Astrocyte (in vitro differentiated cells and primary cell): ENCODE measurements at places on chromosomes 7 and 10.
A peak's percentile ranks its signal among the peaks of the same experiment; 100 is the strongest.

- H3K4me3 ChIP-seq, result no peak overlapping the region
- no peaks in the 10 kb centered on the region for H3K27me3 ChIP-seq
- no peaks in the 10 kb centered on the region for H3K36me3 ChIP-seq
- no peaks in the 10 kb centered on the region for H3K4me1 ChIP-seq
Observed at GRCh38 chr7:114295522-114295921, 119.1 kb upstream of the FOXP2 start.

DNA sequence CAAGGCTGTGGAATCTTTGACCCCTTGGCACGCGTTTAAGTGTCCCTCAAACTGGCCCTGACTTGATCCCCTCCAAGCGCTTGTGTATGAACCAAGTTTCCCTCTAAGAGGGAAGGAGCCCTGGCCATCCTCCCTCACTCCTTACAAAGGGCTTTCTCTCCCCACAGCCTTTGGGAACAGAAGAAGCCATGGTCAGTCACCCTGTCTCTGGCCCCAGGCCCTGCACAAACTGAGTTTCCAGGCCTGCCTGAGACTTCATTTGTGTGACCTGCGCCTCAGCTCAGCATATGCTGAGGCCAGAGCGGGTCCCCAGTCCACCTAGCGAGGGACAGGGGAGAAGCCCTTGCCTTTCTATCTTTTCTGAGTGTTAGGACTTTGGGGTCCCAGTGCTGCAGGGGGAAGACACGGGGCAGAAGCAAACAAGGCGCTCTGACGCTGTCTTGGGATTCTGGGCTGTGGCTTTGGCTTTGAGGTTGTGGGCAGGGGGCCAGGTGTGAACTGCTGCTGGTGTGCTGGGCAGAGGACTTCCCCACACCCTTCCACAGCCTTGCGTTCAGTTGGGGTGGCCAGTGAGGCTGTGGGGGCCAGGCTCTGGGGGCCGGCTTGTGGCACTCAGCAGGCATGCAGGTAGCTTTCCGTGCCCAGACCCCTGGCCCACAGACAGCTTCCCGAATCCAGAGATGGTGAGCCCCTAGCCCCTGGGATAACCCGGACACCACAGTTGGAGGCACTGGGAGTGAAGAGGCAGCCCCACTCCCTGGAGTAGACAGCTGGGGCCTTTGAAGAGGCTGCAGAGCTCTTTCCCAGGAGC, 1.5 kb downstream of the RET start:
- no peak for DNase-seq
- no peak overlapping the region for H3K4me3 ChIP-seq
- H3K27me3 ChIP-seq, result peaks cover 18% of the 10 kb centered on the region

DNA sequence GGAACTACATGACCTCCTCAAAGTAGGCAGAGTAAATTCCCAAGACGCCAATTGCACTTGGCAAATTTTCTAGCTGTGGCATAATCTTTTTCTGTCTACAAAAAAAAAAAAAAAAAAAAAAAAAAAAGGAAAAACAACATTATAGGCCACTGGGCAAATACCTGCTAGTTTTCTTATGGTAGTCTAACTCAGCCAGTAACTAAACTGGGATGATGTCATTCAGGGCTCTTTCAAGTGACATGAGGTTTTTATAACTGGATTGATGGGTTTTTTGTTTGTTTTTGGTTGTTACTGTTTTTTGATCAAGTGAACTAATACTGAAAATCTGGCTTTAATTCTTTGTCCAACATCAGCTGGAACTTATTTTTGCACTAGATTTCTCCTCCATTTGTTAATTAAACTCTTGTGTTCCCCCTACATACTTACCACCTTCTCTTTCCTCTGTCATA, 7.4 kb upstream of the VIM start:
- no peak overlapping the region for H3K4me3 ChIP-seq
- no peak for DNase-seq
- H3K27ac ChIP-seq, result peak overlapping the region; percentile 99
- H3K36me3 ChIP-seq, result no peaks in the 10 kb centered on the region
- H3K27me3 ChIP-seq, result no peaks in the 10 kb centered on the region

GRCh38 chr7:73888959-73889358, 28.0 kb downstream of the TMEM270 start:
- H3K27ac ChIP-seq, result no peak overlapping the region
- DNase-seq, result no peak
- no peak overlapping the region for H3K4me3 ChIP-seq

DNA sequence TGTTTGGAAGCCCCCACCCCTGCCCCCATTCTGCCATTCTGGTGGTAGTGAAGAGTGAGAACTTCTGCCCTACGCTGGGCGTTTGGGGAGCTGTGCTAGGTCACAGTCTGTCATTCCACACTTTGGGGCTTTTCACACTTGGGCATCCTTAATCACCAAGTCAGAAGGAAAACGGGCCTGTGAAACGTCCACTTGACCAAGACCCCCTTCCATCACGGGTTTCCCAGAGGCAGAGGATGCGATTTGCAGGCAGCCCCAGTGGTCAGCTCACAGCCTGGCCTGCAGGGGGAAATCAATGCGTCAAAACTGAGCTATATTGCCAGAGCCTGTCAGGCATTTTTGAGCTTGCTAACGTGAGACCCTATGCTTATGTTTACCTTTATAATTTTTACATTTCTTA, 663.3 kb upstream of the MGMT start:
- H3K4me3 ChIP-seq, result no peak overlapping the region
- H3K4me1 ChIP-seq, result no peaks in the 10 kb centered on the region
- no peaks in the 10 kb centered on the region for H3K36me3 ChIP-seq
- no peak overlapping the region for H3K27ac ChIP-seq

- no peak overlapping the region for H3K4me3 ChIP-seq
- DNase-seq, result no peak
- peaks cover 6% of the 10 kb centered on the region for H3K4me1 ChIP-seq
- no peaks in the 10 kb centered on the region for H3K36me3 ChIP-seq
- no peaks in the 10 kb centered on the region for H3K27me3 ChIP-seq
Observed at GRCh38 chr10:65196111-65196510, 1674.9 kb downstream of the REEP3 start.

GRCh38 chr10:29977171-29977570, 82.2 kb downstream of the JCAD start:
- DNase-seq, result no peak
- H3K4me1 ChIP-seq, result no peaks in the 10 kb centered on the region
- H3K36me3 ChIP-seq, result no peaks in the 10 kb centered on the region
- H3K4me3 ChIP-seq, result no peak overlapping the region

GRCh38 chr10:89646889-89647657, 2.0 kb upstream of the PANK1 start:
- DNase-seq, result no peak
- H3K4me1 ChIP-seq, result peaks cover 9% of the 10 kb centered on the region
- H3K27me3 ChIP-seq, result no peaks in the 10 kb centered on the region
- H3K4me3 ChIP-seq, result no peak overlapping the region

- no peak within 1 kb of the TSS for H3K27ac ChIP-seq
- peak within 1 kb of the TSS; percentile 28 for H3K4me3 ChIP-seq
Observed at GRCh38 chr7:29806208-29806994, at the start of gene WIPF3. TSS of gene WIPF3 (plus strand) at chr7:29806508. CDS start at chr7:29834725, 28,217 bp downstream.

- H3K4me3 ChIP-seq, result peak within 1 kb of the TSS; percentile 10
- peaks cover 26% of the 10 kb centered on the region for H3K27me3 ChIP-seq
- no peak within 1 kb of the TSS for H3K27ac ChIP-seq
- H3K4me1 ChIP-seq, result peaks cover 7% of the 10 kb centered on the region
- DNase-seq, result no peak
- no peaks in the 10 kb centered on the region for H3K36me3 ChIP-seq
Observed at GRCh38 chr7:98617051-98617959, at the start of gene NPTX2. TSS of gene NPTX2 (plus strand) at chr7:98617285. CDS start at chr7:98617462, 177 bp downstream.

DNA sequence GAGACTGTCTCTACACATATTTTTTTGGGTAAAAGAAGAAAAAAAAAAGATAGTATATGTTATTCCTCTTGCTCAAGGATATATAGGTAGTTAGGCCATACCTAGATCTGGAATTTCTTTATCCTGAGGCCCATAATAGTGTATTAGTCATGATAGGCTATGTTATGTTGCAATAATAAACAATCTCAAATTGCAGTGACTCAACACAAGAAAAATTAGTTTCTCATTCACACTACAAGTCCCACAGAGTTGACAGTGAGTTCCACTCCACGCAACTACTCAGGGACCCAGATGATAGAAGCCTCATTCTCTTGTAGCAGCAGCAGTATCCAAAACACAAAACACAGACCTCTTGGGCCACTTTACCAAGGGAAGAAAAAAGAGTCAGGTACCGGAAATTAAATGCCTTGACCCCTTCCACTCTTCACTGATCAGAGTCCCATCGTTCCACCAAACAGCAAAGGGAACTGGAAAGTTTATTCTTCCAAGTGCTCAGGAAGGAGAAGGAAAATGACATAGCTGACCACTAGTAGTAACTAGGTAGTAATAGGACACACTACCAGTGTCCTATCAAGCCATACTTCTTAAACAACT, 7.4 kb upstream of the C10orf67 start:
- DNase-seq, result peak; percentile 48
- H3K36me3 ChIP-seq, result no peaks in the 10 kb centered on the region
- H3K4me3 ChIP-seq, result no peak overlapping the region
- no peak overlapping the region for H3K27ac ChIP-seq
- H3K4me1 ChIP-seq, result peaks cover 5% of the 10 kb centered on the region

DNA sequence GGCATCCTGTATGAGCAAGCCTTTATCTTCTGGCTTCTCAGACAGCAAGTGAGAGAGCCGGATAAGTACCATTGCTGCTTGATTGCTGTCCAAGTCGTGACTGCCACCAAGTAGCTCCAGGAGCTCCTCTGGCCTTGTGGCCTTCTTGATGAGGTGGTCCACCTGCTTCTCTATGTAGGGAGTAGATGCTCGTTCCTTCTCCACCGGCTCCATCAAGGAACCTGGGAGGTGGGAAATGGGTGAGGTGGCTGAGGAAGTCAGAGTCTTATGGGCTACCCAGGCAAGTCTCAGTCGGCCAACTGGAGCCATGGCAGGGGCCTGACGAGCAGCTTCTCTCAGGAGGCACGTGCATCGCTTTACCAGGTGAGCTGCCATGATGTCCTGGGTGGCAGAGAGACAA, 2.6 kb downstream of the TBRG4 start:
- H3K4me3 ChIP-seq, result no peak overlapping the region
- H3K4me1 ChIP-seq, result peaks cover 11% of the 10 kb centered on the region
- H3K36me3 ChIP-seq, result peaks cover 35% of the 10 kb centered on the region

- DNase-seq, result no peak
- no peaks in the 10 kb centered on the region for H3K27me3 ChIP-seq
- no peaks in the 10 kb centered on the region for H3K36me3 ChIP-seq
- no peak overlapping the region for H3K27ac ChIP-seq
Observed at GRCh38 chr10:44966129-44966815, 6.7 kb downstream of the RASSF4 start.
